ENCODE measurements at places on chromosomes 2 and 18. TPM values are rescaled to one million over a fixed set of nuclear protein-coding genes. Genes with fewer than 3 reads are reported as not detected.

MFSD2B gene
- not detected for total RNA-seq

DNA sequence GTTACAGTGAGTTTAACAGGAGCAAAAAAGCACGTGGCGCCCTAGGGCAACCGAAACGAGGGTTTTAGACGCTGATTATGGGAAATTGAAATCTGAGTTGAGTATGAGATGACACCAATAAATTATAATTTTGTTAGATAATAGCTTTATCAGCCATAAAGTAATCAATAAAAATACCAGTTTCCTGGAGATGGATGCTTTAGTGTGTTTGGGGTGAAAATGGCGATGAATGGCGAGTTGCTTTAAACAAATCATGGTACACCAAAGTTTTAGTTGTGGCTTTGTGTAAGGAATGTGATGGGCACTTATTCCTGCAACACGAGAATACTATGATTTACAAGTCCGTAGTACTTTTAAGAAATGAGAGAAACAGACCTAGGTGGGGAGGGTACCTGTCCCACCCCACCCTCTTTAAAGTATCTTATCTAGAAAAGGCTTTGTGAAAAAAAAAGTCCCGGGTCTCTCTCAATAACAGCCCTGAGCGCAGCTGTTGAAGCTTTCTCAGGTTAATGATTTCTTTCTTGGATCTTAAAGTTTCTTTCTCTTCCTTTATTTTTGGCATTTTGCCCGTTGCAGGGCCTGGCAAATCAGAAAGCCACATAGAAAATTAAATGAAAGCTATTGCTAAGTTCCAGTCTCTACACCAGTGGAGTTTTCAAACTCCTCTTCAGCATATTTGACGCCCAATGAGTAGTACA, 1.5 kb upstream of the RRM2 start:
- no peak for DNase-seq

GRCh38 chr2:230023313-230023712, 45.4 kb downstream of the SLC16A14 start:
- DNase-seq = no peak

GRCh38 chr2:119958670-119959268, 54.1 kb upstream of the EPB41L5 start:
- DNase-seq = no peak

DNA sequence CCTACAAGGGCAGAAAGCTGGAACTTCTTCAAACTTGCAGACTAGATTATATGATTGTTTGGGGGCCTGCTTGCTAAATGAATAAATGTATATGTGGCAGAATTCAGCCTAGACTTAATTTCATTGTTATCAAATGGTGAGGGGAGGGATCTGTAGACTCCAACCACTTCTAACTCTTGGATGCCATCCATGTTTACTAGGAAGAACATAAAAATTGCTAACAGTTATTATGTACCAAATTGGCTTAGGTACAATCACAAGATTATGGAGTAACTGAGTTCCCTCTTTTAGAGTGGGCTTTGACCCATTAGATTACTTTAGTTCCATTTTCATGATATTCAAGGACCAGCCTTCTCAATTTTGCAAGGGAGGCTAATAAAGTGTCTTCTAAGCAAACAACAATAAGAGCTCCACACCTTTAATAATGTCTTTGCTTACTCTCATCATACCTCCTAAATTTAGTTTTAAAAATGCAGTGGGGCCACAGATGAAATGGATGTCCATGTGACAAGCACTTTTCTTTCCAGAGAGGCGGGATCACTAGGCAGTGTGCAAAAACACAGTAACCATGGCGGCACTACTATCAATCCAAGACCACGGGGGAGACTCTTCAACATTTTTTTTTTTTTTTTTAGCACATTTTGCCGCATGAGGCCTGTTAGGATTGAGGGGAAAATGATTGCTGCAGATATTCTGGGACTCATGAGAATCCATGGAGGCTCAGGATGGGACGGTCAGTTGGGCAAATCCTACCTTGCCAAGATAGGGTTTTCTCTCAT, 217.6 kb upstream of the SPRED2 start:
- no peak for DNase-seq

- no peak for DNase-seq
These were observed 52.0 kb upstream of the CELF4 start for GRCh38 chr18:37617623-37618022.

GRCh38 chr18:12679183-12679786, 21.4 kb upstream of the SPIRE1 start:
- DNase-seq = no peak

GRCh38 chr2:111702119-111702803, 181.7 kb downstream of the ANAPC1 start:
- no peak for DNase-seq

GRCh38 chr2:134296301-134296700, 42.4 kb downstream of the MGAT5 start:
- DNase-seq = no peak
